ENCODE measurements at places on chromosomes 3 and 15. TPM values are rescaled to one million over a fixed set of nuclear protein-coding genes. Genes with fewer than 3 reads are reported as not detected.

CYP8B1 gene
- not detected for total RNA-seq

TTLL13 gene
- total RNA-seq, result 0.28 TPM

DNA sequence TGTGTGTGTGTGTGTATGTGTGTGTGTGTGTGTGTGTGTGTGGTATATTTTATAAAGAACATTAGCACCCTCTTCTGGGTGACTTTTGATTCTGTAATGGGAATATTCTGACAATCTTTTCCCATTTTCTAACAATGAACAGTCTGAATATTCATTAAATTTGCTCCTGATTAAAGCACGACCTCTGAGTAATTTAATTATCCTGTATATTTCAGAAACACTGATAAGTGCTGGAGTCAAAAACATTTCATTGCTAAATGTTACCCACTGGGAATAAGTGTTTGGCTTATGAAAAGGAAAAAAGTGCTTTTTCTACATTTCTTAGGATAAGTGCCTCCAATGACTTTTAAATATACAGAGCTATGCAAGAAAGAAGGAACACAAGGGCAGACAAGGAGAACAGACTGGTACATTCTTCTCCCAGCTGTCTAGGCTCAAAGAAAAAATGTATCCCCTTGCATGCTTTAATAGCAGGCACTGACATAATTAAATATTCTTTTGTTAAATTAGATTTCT, 32.3 kb upstream of the SYNPR start:
- no peak for DNase-seq

DNA sequence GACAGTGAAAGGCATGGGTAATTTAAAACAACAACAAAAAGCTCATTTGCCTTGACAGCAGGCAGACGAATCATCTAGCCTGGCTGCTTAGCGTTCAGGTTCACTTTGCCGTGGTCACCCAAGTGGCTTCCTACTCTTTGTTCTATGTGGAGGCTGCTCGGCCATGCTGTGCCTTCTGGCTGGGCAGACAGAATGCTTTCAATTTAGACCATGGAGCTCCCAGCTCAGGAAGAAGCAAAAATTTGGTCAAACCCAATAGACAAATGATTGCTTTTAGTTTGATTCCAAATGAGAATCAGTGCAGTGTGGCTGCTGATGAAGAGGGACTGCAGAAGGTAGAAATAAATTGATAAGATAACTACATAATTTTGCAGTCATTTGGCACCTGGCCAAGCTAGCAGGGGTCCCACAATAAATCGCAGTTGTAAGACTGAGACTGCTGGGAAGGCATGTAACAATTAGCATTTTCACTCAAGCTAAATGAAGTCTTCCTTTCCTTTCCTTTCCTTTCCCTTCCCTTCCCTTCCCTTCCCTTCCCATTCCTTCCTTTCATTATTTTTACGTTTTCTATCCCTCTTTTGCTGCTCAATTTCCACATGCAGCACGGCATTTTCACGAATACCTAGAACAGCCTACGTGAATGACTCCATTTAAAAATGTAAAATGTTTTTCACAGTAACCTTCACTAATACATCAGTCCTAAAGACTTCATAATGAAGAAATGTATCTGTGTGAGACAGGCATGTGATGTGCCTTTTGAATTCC, 360.4 kb upstream of the TGFBR2 start:
- DNase-seq, result no peak

DNA sequence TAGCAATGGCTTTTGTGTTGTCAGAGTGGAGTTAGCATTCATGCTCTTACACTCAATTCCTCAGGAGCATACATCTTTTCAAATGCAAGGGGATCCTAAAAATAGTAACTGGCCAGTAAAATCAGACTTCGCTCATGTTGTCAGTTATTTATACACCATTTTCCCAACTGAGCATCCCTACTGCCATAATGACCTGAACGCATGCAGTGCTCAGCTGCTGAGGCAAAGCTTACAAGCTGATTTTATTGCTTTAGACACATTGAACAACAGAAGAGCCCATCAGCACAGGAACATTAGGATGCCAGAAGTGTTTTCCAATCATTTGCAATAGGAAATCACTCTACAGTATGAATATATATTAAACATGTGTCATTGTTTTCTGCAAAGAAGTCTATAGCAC, 689.7 kb upstream of the BCHE start:
- DNase-seq, result no peak

GRCh38 chr3:52393131-52393807, 51.6 kb downstream of the SEMA3G start:
- DNase-seq, result no peak

DNA sequence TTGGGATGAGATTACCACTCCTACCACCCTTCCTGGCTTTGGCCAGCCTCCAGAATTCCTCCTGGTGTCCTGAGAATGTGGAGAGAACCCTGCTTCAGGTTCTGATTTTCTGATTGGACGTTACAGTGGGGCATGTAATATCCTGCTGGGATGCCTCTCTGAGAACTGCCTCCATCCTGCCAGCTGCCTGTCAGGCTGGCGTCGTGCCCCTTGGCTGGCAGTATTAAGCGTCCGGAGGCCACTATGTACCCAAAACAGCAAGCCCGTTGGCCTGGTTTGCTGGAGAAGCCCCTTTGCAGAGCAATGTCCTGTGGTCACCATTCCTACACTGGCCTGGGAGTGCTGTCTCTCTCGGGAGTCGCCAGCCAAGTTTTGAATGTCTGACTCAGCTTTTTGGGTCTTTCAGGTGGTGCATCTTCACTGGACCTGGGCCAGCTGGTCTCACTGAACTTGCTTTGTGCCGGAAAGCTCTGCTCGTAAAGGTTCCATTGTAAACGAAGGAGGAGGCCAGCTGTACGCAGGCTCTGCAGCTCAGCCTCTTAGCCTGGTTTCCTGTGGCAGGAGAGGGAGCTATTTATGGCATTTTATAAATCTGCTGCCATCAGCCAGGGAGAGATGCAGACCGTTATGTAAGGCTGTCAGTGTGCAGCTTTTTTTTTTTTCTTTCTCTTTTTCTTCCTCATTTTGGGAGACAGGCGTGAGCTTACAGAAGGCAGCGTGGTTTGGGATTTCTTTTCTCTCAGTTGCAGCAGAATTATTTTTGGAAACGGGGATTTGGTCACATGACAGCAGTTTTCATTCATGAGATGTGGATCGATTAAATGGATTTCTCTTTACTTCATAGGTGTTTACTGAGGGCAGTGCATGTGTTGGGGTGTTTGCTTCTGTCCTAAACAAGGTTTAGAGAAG, 19.0 kb upstream of the TRAK1 start:
- no peak for DNase-seq

DNA sequence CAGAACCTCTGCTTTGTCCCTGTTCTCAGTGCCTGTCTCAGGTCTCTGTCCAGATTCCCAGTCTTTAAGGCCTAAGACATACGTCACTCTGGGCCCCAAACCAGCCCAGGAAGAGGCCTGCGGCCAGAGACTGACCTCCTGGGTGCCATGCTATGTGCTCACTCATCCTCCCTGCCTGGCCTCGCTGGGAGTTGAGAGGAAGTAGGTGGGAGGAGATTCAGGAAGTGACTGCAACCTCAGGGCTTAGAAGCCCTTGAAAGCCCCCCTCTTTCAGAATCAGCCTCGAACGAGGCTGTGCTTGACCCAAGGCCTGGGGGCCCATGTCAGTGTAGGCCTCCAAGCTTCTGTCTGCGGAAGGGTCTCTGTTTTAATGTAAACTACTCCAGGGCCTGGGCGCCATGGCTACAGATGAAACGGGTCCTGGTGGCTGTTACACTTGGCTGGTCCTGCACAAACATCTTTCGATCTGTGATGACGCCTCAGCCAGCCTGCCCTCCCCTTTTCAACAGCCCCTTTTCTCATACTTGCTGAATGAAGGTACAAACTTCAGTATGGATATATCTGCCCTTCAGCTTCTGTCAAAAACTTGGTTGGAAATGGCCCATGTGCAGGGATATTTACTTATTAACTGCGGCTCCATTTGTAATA, 11.7 kb downstream of the RASGRF1 start:
- DNase-seq, result no peak

- DNase-seq, result no peak
Measured at GRCh38 chr3:44845528-44846520, 15.9 kb upstream of the TMEM42 start.

Measured in CD8-positive, alpha-beta T cell (primary cell).